Naive B cell (primary cell): ENCODE measurements at places on chromosomes 3 and 15. TPM values are rescaled to one million over a fixed set of nuclear protein-coding genes. Genes with fewer than 3 reads are reported as not detected.

The SLC51A gene
- not detected for polyA plus RNA-seq

The REC114 gene
- polyA plus RNA-seq = not detected

The CNTN4 gene
- not detected for polyA plus RNA-seq

The TRIM42 gene
- polyA plus RNA-seq = not detected

The PLEKHO2 gene
- 12.9 TPM for polyA plus RNA-seq

The IMPDH2 gene
- 94.3 TPM for polyA plus RNA-seq

The CLDN16 gene
- not detected for polyA plus RNA-seq

The TUSC7 gene
- not detected for polyA plus RNA-seq

The FBXO40 gene
- not detected for polyA plus RNA-seq
